ENCODE measurements at places on chromosomes 6 and 20.

GRCh38 chr6:132659082-132659481 is at the start of gene TAAR1:
TSS of gene TAAR1 (minus strand) at chr6:132659182. CDS start at chr6:132646003, 13,179 bp downstream.
- no peak for DNase-seq

DNA sequence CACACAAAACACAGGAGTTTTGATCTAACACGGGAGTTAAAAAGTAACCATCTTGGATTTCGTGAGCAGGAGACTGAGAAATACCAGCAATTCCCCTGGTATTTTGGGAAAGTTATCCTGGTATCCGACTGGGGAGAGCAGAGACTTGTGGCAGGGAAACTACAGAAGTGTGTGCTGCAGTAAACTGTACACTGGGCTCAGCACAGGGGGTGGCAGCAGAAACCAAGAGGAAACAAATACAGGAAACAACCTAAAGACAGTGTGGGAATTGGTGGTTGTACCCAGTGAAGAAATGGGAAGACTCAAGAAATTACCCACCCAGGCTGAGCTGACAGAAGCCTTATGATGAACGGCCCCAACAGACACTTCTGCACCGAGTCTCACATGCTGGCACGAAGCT is 109.8 kb downstream of the CHD6 start:
- no peak for DNase-seq

- DNase-seq = no peak
These were observed 280.8 kb downstream of the FOXA2 start for GRCh38 chr20:22303523-22303922.

GRCh38 chr6:128725271-128726233 is 157.4 kb upstream of the LAMA2 start:
- no peak for DNase-seq

- no peak for DNase-seq
These were observed 11.3 kb downstream of the FAXC start for GRCh38 chr6:99338188-99338587.

DNA sequence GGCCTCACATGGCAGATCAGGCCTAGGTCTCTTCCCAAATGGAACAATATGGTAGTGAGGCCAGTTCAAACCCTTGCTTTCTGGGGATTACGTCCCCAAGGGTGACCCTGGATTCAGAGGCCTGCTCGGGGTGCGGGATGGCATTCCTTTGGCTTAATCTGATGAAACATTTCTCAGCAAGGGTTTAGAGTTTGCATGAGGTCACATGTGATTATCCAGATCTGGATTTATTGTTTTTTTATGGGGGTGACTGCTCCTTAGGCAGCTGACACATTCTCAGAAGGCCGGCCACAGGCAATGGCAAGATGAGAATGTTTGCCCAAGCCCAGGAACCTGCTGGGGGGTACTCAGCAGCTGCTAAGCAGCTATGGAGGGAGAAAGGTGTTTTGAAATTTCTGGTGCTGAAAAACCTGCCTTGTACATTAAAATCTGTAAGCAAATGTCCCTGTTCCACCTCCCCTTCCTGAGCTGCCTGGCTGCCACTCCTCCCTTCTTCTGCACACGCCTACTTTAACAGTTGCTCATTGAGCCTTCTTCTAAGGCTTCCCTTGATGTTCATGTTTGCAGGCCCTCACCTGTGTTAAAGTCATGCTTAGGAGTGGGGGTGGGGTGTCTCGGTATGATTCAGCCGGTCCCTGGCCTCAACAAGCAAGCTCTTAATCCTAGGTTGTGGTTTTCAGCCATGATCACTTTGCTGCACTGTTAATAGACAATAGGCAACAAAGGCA is 37.9 kb upstream of the FUCA2 start:
- no peak for DNase-seq

- no peak for DNase-seq
These were observed 35.3 kb downstream of the HM13 start for GRCh38 chr20:31549513-31549880.

DNA sequence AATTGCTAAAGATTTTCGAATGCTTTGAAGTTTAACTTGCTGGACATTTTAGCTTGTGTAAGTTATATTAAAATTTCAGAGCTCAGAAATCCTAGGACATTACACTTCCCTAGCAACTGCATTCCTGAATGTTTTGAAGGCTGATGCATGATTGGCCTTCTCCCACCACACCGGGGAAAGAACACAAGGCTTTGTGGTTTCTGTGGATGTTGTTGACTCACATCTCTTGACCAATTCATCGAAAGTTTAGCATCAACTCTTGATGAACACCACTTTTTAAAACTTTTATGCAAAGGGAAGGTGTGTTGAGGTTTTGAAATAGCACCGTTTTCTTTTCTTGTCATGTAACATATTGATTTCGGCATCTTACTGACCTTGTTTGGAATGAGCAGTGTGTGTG is 81.1 kb downstream of the RIMS1 start:
- DNase-seq = no peak

DNA sequence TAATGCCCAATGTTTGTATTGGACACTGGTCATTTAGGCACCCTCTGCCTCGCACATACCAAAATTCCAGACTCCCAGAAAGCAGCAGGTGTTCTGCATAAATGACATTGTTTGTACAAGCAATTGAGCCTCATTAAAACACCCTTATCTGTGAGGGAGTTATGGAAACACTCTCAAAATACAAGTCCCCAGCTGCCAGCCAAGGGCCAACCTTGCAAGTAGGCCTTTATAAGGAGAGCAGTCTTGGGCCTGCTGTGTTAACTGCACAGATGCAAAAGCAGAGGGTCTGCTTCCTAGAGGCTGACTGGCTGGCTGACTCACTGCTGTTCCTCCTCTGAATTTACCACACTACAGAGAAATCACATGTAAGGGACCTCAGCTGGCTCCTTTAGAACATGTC is 150.4 kb upstream of the HMGN3 start:
- no peak for DNase-seq

DNA sequence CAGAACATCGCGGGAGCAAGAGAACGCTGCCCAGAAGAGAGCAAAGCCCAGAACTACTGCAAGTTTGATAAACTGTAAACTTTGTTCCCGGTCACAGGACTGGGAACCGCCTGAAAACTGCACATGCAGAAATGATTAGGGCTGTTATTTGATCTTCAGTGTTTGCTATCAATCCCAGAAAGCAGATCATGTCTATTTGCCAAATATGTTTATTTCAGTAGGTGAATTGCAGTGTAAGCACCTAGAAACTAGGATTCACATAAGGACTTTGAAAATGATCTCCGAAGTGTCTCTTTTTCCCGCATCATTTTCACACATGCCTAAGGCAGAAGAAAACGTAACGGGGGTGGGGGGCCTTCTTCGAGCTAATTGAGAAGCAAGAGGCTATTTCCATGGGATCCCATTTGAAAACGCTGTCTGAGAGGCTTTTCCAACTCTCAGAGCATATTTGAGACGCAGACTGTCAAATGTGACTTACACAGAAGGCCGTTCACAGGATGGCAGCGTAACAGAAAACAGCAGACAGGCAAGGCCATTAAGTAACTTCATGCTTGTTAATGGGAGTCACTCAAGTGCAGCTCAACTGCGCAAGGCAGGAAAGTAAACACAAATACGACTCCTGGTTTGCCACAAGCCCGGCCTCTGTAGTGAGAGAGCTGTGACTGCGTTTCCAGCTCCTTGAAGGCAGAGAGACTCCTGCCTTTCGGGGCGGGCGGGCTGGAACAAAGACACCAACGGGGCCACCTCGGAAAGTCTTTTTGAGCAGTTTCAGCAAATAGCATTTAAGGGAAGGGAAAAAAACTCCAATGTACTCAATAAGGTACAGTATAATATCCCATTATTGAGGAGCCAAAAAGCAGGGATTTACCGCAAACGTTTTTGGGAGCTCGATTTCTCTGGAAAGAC is 144.7 kb upstream of the ZNF217 start:
- no peak for DNase-seq

GRCh38 chr6:160513836-160514235 is 150.2 kb downstream of the LPA start:
- DNase-seq = no peak

DNA sequence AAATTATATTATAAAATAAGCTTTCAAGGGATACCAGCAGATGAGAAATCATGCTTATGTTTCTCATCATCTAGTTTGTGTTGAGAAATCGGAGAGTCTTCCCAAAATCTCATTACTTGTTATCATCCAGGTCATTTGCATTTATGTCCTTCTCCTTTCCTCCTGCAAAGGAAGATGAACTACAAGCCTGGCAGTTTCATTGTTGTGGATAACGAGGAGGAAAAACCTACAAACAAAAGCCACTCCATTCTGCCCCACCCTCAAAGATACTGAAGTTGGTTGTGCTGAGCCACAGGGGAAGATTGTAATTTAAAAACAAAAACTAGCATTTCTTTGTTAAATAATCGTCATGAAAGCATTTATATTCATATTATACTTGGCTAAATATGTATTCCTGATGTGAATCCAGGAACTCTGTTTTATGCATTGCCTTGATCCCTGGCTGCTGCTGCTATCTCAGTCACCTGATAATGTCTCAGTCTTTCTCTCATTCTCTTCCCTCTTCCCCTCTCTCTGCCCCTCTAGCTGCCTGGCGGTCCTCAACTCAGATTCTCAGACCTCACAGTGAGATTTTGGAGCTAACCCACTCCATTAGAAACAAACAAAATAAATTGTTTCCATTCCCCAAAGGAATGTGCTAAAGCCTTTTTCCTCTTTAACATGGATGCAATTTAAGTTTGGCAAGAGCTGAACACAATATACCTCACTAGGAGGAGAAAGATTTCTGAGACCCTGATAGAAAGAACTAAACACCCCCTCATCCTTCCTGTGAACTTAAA is 185.3 kb downstream of the ADAT2 start:
- DNase-seq = no peak

DNA sequence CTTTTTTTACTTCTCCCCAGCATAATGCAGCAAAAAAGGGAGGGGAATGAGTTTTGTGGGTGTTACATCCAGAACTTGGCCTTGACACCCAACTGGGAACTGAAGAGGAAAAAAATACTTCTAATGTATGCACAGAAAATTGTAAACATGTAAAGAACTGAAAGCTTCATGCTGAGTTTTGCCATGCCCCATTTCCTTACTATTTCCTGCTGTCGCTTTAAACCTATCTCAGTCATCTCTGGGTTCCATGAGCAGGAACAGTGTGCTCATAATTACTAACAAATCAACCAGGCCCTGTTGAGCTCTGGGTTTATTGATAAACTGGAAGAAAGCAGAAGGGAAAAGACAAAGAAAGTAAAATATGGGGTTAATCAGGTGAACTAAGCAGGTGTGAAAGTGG is 14.2 kb downstream of the TFAP2B start:
- no peak for DNase-seq

- no peak for DNase-seq
These were observed 15.2 kb downstream of the TAB2 start for GRCh38 chr6:149332602-149333265.

- no peak for DNase-seq
These were observed 130.9 kb downstream of the PRKN start for GRCh38 chr6:162596676-162597075.

GRCh38 chr6:45265246-45265645 is 62.9 kb upstream of the RUNX2 start:
- no peak for DNase-seq

DNA sequence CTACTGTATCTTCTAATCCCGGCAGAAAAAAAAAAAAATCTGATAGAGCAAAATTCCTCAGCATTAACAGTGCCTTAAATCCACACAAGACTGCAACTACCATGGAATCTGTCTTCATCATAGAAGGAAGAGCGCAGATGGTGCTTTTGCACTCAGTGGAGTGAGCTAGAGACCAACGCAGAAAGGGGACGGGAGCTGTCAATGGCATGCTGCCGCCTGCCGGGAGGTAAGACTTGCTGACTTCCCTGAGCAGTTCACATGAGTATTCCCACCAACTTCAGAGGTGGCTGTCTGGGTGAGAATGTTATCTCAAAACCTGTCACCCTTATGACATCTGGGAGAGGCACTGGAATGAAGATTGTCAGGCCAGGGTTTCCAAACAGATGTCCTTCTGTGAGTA is 35.6 kb downstream of the DZANK1 start:
- no peak for DNase-seq

GRCh38 chr6:142676027-142676443 is 268.9 kb downstream of the HIVEP2 start:
- DNase-seq = no peak

DNA sequence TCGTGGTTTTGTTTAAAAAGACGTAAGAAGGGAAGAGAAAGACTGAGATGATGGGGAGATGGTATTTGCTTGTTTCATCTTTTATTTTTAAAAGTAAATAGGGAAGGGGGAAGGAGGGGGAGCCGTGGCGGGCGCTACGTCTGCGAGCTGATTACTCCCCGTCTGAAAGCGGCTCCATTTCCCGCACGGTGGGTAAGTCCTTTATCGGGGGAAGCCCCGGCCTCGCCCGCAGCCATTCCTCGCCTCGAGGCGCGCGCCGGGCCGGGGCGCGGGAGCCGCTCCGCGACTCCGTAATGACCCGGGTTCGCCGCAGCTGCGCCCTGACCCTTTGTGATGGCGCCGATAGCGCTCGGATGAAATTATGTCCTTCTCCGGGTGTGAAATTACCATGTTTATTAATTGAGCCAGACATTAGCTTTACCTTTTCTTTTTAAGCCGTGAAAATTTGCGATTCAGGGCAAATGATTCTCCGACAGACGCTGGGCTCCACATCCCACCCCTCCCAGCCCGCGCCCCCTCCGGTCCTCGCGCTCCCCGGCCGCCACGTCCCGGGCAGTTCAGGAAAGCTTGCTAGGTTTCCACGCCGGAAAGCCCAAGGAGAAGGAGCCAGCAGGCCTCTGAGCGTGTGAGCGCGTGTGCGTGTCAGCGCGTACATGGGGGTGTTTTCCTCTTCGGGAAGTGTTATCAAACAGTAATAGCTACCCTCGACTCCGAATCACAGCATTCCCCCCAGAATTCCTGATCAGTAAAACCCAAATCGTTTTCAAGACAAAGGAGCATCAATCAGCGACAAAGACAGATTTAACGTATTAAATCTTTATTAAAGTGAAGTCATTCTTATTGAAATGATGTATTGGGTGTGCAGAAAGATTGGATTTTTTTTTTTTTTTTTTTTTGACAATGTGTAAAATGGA is 30.0 kb downstream of the TFAP2A start:
- no peak for DNase-seq

DNA sequence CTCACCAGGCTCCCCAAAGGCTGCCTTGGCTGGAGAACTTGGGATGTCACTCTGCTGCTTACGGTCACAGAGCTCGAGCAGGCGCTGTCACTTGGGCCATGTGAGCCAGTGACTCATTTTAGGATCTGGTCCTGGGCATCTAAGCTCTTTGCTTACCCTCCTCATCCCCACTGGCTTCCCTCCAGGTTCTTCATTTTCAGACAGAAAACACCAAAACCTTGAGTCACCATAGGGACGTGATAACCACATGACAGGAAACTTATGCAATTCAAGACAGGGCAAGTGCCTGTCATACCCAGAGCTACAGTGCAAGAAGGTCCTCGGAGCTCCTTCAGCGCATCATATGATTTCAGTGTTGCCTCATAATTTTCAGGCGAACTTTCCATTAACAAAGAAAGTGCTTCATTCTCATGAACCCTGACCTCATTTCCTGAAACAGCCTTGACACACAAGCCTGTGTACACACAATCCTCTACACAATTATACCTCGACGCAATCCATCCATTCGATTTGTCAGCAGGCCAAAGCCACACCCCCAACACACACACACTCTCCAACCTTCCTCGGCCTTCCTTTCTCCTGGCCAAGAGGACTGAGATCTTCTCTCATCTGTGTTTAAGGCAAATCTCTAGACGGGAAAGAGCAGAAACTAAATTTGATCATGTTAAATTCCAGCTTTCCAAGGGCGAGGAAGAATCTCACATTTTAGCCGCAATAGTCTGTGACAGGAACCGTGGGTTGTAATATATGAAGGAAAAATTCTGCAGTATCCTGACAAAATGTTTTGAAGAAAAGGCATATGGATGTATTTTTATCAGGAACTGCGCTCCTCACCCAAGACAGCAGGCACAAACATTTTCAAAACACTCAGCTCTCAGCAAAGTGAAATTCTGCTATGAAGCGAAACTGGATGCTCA is 25.3 kb downstream of the TBC1D7 start:
- no peak for DNase-seq

Data from stimulated activated CD4-positive, alpha-beta T cell treated with anti-CD3 and anti-CD28 coated beads, TNF-alpha, amount 100 ng/mL, for 1 hour (primary cell).